ENCODE measurements at places on chromosomes 12 and 14. TPM values are rescaled to one million over a fixed set of nuclear protein-coding genes. Genes with fewer than 3 reads are reported as not detected.

DNA sequence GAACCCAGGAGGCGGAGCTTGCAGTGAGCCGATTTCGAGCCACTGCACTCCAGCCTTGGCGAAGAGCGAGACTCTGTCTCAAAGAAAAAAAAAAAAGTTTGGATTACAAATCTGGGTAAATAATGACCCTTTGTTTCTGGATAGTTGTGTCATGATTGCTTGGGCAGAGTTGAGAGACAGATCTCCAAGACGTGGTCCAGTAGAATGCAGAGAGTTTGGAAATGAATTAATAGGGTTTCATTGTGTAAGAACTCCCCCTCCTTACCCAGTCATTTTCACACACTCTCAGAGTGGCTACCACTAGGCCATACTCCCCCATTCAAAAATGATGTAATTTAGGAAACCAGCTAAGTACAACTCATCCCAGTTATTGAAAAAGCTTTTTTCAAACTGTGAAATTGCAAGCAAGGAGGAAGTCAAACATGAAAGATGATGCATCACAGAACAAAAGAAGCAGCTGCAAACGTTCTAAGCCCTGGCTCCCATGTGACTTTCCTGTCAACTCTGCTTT, 1331.9 kb downstream of the AACS start:
- no peak for DNase-seq

DNA sequence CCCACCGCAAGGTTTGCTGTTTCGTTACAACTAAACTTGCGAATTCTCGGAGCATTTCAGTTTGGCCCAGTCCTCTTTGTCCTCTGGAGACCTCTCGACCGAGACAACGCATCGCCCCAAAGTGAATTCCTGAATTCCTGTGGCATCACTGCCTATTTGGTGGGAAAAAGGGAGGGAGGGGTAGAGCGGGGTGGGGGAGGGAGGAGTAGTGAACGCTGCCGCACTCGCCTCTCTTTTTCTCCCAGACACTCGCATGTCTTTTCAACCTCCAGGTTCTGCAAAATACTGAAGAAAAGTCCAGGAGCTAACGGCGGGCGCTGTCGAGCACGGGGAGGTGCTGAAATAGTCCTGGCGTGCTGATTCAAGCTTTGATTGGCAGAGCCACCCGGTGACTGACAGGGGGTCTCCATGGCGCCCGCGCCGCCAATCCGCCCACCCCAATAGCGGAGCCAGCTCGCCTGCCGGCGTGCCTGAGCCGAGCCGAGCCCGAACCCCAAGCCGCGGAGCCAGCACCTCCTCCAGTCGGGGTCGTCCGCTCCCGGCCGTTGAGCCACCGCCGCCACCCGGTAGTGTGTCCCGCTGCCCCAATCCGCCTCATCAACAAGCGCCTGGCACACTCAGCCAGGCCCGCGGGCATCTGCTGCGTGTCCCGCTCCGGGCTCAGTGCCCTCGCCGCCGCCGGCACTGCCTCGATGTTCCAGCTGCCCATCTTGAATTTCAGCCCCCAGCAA, at the start of gene SIX6:
Gene SIX6, plus strand, starts transcription at position 440 of the 731 bp plus-strand sequence. Its CDS starts 253 bp downstream, at position 693.
- DNase-seq = no peak

DNA sequence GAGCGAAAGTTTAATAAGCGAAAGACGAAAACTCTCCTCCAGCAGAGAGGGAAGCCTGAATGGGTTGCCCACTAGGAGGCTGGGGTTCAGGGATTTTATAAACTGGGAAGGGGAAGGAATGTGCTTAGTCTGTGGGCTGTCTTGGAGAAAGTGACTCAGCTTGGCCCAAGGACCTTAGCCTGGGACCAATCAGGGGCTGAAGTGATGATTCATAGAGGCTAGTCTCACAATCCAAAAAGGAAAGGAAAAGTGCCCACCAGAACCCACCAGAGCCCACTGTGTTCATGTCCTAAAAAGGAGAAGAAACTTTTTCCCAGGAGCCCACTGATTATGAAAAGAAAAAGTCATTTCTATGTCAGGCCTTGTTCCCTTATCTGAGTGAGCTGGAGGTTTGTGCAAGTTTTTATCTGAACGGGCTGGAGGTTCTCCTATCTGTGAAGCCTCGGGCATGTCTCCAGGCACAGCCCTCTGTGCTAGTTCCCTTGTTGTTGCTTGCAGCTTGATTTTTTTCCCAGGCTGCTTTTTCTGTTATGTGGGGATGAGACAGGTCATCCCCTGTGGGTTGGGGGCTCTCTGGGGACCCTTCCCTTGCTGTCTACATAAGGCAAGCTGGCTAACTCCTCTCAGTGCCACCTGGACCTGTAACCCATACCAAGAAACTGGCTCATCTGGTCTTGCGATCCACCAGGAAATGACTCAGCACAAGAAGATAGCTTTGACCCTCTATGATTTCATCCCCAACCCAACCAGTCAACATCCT, 8.3 kb upstream of the GOLGA5 start:
- DNase-seq = no peak

DNA sequence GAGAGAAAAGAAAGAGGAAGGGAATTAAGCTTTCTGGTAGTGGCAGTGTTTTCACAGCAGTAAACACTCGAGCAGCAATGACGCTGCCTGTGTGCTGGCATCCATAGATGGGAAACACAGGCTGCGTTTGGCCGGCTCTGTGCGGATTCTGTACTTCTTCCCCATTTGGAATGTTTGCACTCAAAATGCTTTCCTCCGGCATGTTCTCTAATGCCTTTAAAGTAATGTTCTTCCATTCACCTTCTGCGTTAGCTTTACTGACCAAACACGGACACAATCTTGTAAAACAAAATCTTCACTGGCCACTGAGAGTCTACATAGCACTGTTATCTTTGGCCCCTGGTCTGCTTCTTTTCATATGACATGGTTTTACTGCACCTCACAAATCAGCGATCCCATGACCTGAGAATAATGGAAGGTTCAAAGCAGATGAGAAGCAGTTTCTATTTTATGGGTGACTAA, 31.4 kb downstream of the DCP1B start:
- peak; percentile 71 for DNase-seq

- DNase-seq = no peak
Observed at GRCh38 chr14:61111209-61111665, 130.2 kb downstream of the SLC38A6 start.

DNA sequence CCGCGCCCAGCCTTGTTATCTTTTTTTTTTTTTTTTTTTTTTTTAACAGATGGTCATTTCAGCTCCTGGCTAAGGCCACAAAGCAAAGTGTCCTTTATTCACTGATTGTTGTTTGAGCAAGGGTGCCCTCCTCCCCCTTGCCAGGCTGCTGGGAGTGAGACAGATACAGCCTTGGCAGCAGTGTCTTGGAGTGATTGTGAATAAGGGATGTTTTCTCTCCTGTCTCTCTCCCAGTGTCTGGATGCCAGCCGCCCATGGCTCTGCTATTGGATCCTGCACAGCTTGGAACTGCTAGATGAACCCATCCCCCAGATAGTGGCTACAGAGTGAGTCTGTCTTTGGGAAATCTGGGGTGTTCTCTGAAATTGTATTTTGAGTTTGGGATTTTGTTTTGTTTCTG, 28.7 kb downstream of the FNTB start:
- DNase-seq = no peak

DNA sequence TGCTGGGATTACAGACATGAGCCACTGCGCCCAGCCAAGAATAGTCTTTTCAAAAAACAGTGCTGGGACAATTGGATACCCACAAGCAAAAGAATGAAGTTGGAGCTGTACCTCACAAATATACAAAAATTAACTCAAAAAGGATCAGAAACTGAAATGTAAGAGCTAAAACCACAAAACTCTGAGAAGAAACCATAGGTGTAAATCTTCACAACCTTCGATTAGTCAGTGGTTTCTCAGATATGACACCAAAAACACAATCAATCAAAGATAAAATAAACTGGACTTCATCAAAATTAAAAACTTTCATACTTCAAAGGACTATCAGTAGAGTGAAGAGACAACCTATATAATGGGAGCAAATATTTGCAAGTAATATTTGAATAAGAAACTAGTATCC, 35.3 kb downstream of the SLC25A47 start:
- DNase-seq = no peak

- DNase-seq = no peak
Observed at GRCh38 chr14:95361373-95362137, 41.8 kb upstream of the CLMN start.

GRCh38 chr12:2360630-2361170, 307.9 kb downstream of the CACNA1C start:
- no peak for DNase-seq

DNA sequence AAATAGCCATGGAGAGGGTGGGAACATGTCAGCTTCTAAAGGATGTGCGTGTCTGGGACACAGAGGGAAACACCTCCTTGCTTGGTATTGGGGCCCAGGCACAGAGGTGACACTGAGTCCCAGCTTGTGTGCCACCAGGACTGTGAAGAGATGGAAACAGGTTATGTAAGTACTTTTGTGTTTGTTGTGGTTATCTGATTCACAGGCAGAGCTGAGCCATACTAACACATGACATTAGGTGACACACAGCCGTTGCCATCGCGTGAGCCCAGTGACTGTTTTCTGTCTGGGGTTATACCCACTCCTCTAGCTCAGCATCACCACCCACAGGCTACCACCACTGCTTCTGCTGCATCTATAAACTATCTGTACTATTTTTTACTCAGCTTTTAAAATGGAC, 12.1 kb upstream of the FLVCR2 start:
- DNase-seq = no peak

- no peak for DNase-seq
Observed at GRCh38 chr14:73833034-73833433, 18.6 kb upstream of the PTGR2 start.

DNA sequence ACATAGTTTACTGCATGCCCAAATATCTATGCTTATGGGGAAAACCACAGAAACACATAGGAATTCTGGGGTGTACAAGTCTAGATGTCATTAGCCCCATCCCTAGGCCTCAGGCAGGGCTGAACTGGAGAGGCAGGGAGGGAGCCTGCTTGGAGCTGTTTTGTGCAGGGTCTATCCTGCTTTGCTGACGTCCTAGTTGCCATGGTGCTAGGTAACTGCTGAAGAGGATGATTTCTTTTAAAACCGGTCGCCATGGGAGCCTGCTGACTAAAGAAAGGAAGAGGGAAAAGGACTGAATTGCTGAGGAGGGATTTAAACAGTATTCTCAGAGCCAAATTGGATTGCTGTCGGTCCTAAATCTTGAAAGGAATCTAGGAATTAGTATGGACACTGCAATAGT, 10.7 kb downstream of the GPR19 start:
- no peak for DNase-seq

- peak; percentile 80 for DNase-seq
Observed at GRCh38 chr14:103520657-103521437, 1.8 kb downstream of the CKB start.

DNA sequence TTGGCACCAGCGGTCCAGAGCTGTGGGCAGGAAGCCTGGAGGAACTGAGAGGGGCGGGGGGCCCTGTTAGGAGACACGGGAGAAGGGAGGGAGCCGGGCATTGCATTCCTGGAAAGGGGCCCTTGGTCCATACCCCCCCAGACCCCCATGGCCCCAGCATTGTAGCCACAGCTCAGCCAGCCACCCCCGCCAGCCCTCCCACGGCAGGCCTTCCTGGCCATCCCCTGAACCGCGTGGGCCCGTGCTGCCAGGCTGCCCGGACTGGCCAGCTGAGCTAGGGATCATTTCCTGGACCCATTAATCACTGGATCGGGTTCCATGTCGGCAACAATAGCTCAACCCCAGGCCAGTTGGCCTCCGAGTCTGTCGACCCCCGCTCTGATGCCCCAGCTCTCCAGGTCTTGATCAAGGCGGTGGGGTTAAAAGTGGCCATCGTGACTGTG, 39.8 kb upstream of the DIO3 start:
- no peak for DNase-seq

DNA sequence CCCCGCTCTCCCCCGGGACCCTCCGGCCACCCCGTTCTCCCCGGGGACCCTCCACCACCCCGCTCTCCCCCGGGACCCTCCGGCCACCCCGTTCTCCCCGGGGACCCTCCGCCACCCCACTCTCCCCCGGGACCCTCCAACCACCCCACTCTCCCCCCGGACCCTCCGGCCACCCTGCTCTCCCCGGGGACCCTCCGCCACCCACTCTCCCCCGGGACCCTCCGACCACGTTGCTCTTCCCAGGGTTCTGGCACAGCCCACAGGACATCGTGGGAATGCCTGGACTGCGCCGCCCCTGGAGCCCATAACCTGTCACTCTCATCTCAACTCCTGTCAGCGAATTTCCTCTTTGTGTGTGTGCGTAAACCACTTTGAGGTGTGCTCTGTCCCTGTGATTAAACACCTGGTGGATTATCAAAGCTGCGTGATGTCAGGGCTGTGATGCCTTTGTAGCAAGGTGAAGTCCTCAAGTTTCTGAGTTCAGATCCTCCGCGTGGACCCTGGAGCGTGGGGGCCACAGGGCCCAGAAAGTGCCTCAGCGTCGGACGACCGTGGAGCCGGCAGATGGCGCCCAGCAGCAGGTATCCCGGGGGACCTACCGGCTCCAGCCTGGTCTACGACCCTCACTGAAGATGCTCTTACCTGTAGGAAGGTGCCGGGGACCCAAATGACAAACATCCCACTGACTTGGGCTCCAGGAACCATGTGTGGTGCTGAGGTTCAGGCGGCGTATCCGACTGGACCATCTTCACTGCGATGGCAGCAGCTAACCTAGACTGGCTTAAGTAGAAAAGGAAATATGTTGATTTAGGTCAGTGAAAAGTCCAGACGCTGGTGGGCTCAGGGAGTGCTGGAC, 63.2 kb upstream of the GALNT9 start:
- DNase-seq = no peak

CLEC6A gene
- polyA plus RNA-seq = not detected

BBOF1 gene
- 14.4 TPM for polyA plus RNA-seq

IAPP gene
- not detected for polyA plus RNA-seq

Data from right lung (tissue), 10 donors.